Transverse colon (tissue), 4 donors: ENCODE measurements at places on chromosomes 3 and 15. TPM values are rescaled to one million over a fixed set of nuclear protein-coding genes. Genes with fewer than 3 reads are reported as not detected.

DNA sequence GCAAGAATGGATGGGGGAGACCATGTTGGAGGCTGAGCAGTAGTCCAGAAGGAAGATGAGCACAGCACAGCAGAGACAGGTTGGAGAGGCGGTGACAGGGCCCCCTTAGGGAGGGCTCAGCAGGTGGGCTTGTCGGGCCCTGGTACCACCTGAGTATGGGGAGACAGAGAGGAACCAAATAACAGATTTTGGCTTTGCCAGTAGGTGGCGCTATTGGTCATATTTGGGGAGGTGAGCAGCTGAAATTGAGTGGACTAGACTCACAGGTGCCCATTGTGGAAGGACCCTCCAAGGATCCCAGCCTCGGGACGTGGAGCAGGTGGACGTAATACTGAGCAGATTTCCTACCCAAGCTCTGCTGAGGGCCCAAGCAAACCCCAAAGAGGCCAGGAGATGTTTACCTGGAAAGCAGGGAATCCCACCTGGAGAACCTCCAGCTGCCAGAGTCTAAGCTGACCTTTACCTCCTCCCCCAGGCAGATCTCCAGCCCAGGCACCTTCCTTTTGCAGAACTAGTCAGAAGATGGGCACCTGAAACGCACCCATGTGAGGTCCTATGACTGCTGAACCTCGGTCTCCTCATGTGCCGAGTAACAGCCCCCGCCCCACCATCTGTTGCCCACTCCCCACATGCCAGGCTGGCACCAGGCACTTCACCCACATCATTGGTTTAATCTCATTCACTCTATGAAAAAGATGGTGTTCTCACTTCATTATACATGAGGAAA, 24.6 kb upstream of the CORO2B start:
- DNase-seq, result peak; percentile 65

DNA sequence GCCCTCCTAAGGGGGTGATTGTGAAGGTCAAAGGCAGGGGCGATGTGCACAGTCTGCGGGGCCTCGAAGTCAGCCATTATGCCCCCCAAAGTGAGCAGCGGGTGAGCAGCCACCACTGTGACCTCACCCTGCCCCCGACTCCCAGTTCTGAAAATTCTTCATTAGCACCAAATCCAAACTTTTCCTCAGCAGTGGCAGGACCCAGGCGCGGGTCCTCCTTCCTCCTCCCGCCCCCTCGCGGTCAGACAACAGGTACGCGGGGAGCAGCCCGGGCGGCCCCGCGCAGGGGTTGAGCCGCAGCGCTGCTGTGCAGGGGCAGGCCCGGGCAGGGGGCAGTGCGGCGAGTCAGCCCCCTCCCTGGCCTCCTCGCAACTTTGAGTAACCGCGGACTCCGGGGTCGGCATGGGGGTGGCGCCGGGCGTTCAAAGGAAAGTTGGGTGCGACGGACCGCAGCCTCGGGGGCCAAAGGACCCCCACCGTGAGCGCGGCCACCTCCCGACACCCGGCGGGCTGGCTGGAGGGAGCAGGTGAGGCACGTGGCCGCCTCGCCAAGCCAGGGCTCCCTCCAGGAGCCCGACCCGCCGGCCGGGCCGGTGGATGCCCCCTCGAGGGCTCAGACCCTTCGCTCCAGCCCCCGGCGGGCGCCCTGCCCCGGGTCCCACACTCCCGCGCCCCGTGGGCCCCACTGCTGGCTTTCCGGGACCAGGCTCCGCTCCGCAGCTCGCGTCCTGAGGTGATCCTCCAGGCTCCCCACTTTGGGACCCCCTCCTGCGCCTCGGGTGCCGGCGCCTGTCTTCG, 49.4 kb upstream of the CCDC174 start:
- no peak for DNase-seq

Gene LMCD1
- 6.7 TPM for total RNA-seq

GRCh38 chr3:17539436-17539835, 203.0 kb downstream of the TBC1D5 start:
- no peak for DNase-seq

DNA sequence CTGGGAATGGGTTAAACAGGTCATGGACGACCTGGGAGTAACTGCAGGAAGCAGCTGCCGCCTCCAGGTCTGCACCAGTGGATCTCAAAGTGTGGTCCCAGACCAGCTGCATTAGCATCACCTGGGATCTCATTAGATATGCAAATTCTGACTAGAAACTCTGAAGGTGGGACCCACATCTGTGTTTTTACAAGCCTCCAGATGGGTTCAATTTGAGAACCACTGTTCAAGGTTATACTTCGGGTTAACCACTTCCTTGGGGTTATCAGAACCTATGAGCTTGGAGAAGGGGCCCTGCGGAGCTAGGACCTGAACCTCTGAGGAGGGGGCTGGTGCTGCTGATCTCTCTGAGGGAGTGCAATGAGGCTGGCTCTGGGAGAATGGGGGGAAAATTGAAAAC, 324.8 kb upstream of the CTDSPL start:
- no peak for DNase-seq

Gene CMSS1
- total RNA-seq, result 29.9 TPM

GRCh38 chr3:4838621-4839022, 140.6 kb upstream of the BHLHE40 start:
- no peak for DNase-seq

DNA sequence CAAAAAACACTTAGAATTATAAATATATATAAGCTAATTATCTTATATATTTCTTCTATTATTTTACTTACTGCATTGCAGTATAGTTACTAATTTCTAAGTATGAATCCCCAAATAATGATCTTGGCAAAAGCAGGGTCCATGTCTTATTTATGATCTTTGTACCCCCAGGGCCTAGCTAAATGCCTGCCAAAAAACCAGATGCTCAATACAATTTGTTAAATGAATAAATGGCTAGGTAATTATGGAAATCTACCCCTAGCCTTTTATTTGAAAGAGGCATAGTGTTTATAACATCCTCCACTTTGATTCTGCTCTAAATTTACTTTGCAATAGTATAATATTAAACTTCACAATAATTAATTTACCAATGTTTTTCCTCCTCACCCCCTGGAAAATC, 69.5 kb downstream of the CSNK1G1 start:
- DNase-seq, result no peak

Gene LOXL1
- total RNA-seq, result 1.8 TPM

DNA sequence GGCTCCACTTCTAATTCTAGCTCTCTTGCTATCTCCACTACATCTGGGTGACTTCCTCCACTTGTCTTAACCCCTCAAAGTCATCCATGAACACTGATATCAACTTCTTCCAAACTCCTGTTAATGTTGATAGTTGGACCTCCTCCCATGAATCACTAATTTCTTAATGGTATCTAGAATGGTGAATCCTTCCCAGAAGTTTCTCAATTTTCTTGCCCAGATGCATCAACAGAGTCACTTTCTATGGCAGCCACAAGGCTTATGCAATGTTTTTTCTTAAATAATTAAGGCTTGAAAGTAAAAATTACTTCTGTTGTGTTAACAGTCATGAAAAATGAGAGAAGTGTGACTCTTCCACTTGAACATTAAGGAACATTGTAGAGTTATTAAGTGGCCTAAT, 164.3 kb downstream of the PCCB start:
- no peak for DNase-seq

- DNase-seq, result no peak
Measured at GRCh38 chr3:127213381-127213918, 20.5 kb downstream of the PRR23E start.

Gene SLC15A2
- 1.1 TPM for total RNA-seq
